ENCODE measurements at places on chromosomes 5 and 9. TPM values are rescaled to one million over a fixed set of nuclear protein-coding genes. Genes with fewer than 3 reads are reported as not detected.

The GMCL2 gene
- not detected for total RNA-seq

The FBN2 gene
- total RNA-seq: 217 TPM

The ANKRD18B gene
- total RNA-seq: 35.6 TPM

The CCDC192 gene
- total RNA-seq: not detected

The ISL1 gene
- 0.30 TPM for total RNA-seq

The PCDH1 gene
- 0.60 TPM for total RNA-seq

The ITK gene
- total RNA-seq: not detected

The GPRIN1 gene
- total RNA-seq: 7.3 TPM

The MEIKIN gene
- not detected for total RNA-seq

The PCDHB4 gene
- under 0.01 TPM for total RNA-seq

The CDX1 gene
- total RNA-seq: not detected

The TRIM52 gene
- 7.4 TPM for total RNA-seq

The LEAP2 gene
- 0.18 TPM for total RNA-seq

The GPR150 gene
- under 0.01 TPM for total RNA-seq

The FAM221B gene
- not detected for total RNA-seq

Data from smooth muscle cell of the umbilical artery (primary cell).